ENCODE measurements at places on chromosomes 11 and 22.

DNA sequence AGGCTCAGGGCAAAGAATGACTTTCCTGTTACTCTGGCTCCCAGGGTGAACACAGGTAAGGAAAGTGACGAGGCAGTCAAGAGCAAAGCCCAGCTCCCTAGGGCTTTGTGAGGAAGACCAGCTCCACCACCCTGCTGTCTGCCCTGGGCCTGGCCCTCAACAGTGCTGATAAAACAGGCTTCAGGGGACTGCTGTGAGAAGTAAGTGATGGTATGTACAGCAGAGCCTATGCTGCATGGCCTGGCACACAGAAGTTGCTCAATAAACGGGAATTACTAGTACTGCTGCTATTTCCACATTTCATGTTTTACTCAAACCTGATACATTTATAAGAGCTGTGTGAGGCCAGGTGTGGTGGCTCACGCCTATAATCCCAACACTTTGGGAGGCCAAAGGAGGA is 50.3 kb downstream of the MICAL3 start:
- DNase-seq: no peak

- no peak for DNase-seq
Measured at GRCh38 chr22:27219036-27219435, 561.6 kb downstream of the MIAT start.

- no peak for DNase-seq
Measured at GRCh38 chr22:24091551-24092420, 80.7 kb downstream of the CABIN1 start.

DNA sequence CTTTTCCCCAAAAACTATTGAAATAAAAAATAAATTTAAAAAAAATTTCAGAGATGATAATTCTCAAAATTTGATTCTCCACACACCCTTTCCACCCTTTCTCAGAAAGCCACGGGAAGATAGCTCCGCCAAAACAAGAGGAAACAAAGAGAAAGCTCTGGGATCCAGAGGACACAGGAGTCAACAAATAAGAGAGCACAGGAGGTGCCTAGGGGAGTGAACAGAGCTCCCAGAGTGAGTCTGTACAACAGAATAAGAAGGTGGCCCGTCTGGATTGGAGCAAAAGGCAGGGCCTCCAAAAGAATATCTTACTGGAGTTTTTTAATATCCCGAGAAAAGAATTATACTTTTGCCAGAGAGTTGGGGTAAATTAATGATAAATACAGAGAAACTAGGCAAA is 96.3 kb upstream of the DRD2 start:
- no peak for DNase-seq

DNA sequence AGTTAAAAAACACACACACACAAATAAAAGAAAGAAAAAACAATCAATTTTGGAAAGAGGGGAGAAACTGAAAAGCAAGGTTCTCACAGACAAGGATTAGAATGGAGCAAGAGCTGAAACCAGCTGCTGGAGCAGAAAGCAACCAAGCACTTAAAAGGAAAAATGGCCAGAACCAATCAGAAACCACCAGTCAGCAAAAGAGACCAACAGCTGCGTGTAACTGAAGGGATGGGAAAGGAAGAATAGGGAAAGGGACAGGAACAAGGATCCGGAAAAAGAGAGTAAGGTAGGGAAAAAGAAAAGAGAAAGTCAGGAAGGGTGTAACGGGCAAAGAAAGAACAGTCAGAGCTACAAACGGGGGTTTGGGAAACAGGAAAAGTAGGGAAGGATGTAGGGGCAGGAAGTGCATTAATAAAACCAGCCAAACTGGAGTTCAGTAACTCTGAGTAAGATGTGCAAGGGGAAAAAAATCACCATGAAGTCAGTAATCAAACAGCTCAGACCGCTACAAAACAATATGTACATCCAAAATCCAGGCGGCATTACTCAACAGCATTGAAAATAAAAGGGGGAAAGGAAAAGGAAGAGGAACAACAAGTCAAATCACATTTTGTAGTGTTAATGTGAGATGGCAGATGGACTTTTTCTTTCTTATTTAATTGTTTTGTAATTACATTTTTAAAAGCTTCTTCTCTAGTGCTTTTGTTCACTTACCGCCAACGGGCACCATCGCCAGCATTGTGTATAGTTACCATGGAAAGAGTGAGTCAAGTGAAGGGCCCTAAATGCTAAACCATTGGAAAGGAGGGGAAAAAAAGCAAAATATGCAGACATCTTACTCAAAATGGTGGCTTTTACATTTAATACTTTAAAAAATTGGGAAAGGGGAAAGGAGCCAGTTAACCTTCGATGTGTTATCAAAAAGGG is 49.2 kb downstream of the APOL5 start:
- no peak for DNase-seq

Data from hippocampal formation (tissue), 2 donors.